ENCODE measurements at places on chromosomes 3 and 15.

DNA sequence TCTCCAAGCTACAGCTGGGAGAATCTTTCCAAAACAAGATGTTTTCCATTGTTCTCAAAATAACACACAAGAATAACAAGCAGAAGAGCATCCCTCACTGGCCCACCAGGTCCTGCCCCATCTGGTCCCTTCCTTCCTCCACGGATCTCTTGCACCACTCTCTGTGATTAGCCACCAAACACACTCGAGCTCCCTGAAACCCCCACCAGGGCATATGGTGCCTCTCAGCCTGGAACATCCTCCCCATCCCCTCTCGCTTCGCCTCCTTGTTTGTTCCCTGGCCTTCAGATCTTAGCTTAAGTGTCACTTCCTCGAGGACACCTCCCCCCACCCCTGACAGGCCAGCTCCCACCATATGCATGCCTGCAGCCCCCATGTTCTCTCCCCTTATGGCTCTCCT lies 496.6 kb upstream of the PROK2 start:
- no peak for DNase-seq

- no peak for DNase-seq
Measured at GRCh38 chr3:115930922-115931321, 307.6 kb downstream of the GAP43 start.

GRCh38 chr15:68816795-68817303 lies 3.8 kb downstream of the ANP32A start:
- no peak for DNase-seq

DNA sequence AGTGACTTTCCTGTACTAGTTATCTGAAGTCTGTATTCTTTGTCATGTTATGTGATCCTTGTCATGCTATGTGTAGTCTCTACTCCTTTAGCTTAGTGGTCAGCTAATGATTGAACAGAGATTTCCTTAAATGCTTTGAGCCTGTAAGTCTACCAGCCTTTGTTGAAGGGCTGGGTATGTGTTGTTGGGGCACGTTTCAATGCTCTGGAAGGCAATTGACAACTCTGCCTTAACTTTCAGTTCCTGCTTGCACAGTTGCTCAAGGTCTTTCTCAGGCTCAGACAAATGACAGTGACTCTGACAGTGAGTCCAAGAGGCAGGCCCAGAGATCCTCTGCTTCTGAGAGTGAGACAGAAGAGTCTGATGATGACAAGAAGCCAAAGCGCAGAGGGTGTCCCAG lies 89.3 kb downstream of the CHD2 start:
- no peak for DNase-seq

DNA sequence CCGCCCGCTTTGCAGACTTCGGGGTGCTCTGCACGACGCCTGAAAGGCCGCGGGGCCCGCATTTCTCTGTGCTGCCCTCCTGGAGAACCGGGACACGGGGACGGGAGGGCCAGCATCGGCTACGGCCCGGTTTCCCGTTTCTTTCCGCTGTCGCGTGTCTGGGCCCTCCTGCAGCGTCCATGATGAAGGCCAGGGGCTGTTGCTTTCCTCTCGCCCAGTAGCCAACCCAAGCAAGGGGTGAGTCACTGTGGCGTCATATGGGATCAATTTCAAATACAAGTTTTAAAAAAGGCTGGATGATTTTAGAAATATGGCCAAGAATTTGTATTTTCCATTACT lies 435 bp downstream of the SLC35G2 start:
- DNase-seq: no peak

GRCh38 chr3:166060789-166061479 lies 223.7 kb upstream of the BCHE start:
- DNase-seq: no peak

DNA sequence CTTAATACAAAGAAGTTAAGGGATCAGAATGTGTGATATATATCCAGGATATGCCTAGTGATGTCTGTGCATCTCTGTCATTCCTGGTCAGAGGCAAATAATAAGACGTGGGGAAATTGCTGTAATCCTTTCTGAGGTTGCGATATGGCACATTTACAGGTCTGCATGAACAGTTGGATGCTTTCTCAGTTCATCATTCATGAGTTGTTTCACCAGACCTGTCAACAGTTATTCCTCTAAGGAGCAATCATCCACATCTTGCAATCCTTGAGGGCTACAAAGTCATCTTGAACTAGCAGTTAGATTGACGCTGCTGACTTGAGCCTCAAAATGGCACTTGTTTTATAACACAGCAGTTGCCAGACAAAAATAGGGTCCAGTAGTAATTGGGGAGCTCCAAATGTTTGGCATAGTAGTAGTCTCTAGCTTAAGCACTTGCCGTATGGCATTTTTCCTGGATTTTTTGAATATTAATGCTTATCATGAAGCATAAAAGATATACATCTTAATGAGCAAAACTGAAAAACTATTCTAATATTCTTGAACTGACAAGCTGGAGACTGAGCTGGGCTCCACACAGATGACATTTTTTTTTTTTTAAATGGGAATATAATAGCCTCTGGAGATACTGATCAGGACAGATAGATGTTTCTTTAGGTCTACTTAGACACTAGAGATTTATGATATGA lies 761.7 kb downstream of the VGLL3 start:
- no peak for DNase-seq

DNA sequence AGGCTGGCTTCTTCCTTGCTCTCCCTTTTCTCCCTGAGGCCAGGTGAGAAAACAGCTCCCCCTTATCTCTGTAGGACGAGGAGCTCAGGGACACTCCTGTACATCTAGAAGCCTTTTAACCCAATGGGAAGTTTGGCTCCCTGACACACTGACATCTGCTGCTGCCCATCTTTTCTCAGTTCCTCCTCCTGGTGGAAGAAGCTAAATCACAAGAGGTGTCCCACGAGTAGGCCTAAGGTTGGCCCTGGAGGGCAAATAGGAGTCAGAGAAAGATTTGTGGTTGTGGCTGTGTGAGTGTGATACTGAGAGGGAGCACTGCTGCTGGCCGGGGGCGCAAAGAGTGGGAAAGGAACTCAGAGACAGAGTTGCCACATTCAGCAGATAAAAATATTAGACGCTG lies 49.5 kb downstream of the ARHGAP31 start:
- no peak for DNase-seq

GRCh38 chr15:39640665-39641064 lies 59.8 kb downstream of the THBS1 start:
- DNase-seq: no peak

DNA sequence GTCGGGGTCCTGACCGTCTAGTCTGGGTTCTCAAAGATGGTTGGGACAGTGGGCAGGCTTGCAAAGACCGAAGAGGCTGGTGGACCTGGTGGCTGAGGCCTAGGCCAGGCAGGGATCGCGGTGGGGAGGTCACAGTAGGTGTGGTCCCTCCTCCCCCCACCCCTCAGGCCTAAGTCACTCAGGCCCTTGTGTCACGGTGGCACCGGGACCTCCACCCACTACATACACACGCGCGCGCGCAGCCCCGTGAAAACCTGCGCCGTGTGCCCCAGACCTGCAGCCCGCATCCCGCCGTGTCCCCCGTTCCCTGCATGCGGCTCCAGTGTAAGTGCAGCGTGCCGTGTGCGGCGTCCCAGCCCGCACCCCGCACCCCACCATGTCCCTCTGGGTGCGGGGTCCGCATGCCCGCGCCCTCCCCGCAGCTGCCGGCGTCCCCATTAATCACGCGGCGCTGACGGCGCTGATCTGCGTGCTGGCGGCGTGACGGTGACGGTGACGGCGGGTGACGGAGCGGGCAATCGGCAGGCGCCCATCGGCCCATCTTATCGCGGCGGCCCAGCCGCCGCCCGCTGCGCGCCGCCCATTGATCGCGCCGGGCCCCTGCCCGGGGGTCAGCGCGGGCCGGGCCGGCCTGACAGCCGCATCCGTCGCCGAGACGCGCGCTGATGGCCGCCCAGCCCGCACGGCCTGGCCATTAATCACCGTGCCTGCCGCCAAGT lies 24.4 kb downstream of the SEC61A1 start:
- no peak for DNase-seq
